ENCODE measurements at places on chromosomes 5 and 9.

- no peak for DNase-seq
These were observed 57.8 kb downstream of the ANKH start for GRCh38 chr5:14813747-14814146.

GRCh38 chr5:66452109-66452508 is 144.1 kb upstream of the MAST4 start:
- no peak for DNase-seq

- no peak for DNase-seq
These were observed 20.9 kb downstream of the DUSP1 start for GRCh38 chr5:172749881-172750633.

DNA sequence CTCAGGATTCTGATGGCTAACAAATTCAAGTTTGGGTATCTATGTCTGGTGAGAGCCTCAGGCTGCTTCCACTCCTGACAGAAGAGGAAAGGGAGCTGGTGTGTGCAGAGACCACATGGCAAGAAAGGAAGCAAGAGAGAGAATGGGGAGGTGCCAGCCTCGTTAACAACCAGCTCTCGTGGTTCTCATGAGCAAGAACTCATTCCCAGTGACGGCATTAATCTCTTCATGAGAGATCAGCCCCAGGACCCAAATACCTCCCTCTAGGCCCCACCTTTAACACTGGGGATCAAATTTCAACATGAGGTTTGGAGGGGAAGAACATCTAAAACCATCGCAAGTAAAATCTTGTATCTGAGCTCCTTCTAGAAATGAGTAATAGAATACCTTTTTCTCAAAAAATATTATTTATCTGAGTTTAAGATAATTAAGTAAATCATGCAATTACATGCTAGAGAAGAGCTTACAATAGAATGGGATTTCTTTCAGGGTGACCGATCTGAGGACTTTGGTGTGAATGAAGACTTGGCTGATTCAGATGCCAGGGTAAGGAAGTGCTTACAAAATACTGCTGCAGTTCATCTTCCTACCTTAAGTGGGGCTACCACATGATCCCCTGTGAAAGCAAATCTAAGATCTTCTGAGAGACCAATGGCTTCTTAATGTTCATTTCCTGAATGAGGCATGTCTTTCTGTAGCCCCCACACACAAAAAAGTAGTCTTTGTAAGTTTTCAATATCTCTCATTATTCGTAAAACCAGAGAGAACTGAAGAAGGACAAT is 11.5 kb downstream of the ANXA1 start:
- DNase-seq, result no peak

DNA sequence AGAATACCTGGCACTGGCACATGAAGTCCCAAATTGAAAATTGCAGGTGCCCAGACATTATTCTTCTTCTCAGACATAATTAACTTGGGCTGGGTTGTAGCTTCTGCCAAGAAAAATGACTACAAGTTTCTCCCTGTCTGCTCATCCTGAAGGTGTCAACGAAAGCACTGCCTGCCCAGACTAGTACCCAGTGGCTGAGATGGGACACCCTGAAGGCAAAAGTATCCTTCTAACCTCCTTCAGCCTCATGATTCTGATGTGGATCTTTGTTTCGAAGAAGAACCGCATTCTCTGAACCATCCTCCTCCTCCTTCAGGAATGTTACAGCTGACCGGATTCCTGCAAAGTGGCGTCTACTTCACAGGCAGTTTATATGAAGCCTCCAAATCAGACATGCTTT is 161.1 kb upstream of the FST start:
- no peak for DNase-seq
